NCI-H1930 (cell line): ENCODE measurements at places on chromosomes 16 and 17.

DNA sequence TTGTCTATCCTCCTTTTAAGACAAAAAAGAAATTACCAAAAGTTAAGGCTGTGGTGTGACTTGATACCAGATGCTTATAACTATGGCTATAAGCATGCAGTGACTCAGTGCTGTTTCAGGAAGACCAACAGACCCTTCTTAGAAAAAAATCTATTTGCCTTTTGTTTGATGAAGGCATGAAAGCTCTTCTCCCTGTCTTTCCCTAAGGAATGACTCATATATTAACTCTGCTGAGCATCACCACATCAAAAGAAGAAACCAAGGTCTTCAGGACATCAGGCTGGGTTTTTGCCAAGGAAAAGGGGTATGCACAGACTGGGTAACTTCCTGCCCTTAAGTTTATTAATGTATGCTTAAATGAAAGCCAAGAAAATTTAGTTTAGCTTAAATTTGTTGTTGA lies 47.1 kb downstream of the VMP1 start:
- no peak for DNase-seq

- DNase-seq = no peak
Measured at GRCh38 chr17:17151055-17151454, 55.1 kb downstream of the PLD6 start.

- DNase-seq = no peak
Measured at GRCh38 chr16:78317564-78318240, 218.2 kb downstream of the WWOX start.

DNA sequence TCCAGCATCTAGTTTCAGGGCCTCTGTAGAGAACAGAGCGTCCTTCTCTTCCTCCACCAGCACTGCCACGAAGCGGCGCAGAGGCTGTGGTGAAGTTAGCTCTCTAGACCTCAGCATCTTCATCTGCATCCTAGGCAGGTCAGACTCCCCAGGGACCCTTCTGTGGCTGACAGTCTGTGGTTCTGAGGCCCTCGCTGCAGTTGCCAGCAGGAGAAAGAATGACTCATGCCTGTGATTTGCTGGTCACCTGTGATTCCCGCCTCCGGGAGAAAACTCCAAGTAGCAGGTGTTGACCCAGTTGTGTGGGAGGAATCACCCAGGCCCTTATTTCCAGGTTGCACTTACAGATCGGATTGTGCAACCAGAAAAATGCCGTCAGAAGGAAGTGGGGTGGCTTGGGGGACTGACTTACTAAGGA lies 117.3 kb upstream of the CACNG5 start:
- DNase-seq = no peak

DNA sequence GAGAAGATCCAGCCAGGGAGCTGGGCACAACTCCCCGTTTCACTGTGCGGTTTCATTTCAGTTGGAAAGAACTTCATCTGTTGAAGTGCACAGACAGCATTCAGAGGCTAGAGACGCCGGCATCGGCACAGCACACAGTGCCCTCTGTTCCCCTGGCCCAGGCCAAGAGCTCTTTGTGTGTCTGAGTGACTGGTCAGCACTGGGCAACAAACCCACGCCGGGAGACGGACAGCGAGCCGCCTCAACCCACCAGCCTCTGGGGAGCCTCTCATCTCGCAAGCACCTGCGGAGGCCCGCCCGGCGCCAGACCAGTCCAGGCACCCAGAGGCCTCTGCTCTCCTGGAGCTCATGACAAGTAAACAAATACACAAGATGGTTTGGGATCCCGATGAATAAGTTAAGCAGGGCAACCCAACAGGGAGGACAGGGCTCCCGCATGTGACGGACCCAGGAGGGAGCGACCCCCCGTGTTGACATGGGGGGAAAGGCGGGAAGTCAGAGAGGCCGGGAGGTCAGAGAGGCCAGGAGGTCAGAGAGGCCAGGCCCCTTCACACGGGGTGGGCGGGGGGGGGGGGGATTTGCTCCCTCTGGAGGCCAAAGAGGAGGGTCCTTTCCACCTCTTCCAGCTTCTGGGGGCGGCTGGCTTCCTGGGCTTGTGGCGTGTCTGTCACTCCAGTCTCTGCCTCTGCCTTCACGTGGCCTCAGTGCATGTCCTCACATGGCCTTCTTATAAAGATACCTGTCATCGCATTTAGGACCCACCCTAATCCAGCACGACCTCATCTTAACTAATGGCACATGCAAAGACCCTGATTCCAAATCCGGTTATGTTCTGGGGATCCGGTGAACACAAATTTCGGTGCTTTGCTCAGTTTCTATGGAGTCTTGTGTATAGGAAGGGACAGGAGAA lies 25.8 kb upstream of the KLHDC4 start:
- DNase-seq = no peak

GRCh38 chr17:44904001-44904984 lies 5.0 kb upstream of the EFTUD2 start:
- no peak for DNase-seq

- DNase-seq = no peak
Measured at GRCh38 chr16:9260666-9261065, 169.2 kb downstream of the HAPSTR1 start.

DNA sequence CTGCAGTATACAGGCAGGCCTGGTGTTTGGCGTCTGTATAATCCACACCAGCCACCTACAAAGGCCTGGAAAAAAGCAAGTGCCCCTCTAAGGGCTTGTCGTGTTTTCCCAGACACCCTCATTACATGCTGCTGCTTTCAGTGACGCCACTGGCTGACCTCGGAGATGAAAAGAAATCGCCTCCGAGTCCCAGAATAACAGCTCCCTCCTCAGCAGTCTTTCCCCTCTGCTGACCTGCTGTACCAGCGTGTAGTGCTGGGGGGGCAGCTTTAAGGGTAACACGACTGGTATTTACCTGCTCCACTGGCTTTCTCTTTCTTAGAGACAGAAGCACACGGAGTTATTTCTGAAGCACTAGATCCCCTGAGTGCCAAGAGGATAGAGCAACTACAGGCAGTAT lies 296.8 kb downstream of the GRIN2A start:
- no peak for DNase-seq

DNA sequence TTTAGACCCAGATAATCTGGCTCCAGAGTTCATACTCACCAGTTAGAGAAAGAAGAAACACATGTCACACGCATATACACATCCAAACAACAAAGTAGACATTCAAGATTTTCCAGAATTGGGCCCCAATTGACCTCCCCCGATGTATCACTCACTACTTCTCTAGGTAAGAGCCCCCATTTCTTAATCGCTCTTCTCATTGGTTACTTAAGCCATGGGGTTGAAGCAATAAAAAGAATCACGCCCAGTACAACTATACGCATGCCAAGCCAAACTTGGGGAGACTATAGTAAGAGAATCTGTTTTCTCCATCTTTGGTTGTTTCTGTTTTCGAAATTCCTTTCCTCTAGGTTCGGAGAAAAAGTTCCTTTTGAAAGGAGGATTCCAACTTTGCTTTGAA lies 565 bp downstream of the DDX52 start:
- no peak for DNase-seq

GRCh38 chr16:78100112-78100467 lies 636 bp downstream of the WWOX start:
- no peak for DNase-seq
